ENCODE measurements at places on chromosomes 3 and 15. TPM values are rescaled to one million over a fixed set of nuclear protein-coding genes. Genes with fewer than 3 reads are reported as not detected.
A peak's percentile ranks its signal among the peaks of the same experiment; 100 is the strongest.

DNA sequence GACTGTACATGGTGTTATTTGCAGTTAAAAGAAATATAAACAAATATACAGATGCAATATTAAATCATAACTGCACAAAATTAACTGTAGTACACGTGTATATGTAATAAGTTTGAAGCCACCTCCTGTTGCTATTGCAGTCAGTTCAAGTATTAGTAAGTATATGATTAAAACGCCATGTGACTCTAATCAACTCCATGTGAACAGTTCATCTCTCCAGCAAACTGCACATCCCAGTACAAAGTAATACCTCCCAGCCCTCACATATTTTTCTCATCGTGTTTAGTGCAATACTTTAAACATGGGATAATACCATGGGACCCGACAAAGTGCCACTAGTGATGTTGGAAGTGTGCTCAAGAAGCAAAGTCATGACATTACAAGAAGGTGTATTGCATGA, 34.6 kb downstream of the PDCD10 start:
- no peak for DNase-seq

GRCh38 chr3:5169807-5170206, 17.7 kb upstream of the EDEM1 start:
- no peak for DNase-seq

GPR62 gene
- polyA plus RNA-seq: not detected

ITPKA gene
- polyA plus RNA-seq: 34.4 TPM

SCN11A gene
- polyA plus RNA-seq: not detected

- no peak for DNase-seq
Measured at GRCh38 chr15:85000937-85001336, 19.3 kb downstream of the PDE8A start.

DNA sequence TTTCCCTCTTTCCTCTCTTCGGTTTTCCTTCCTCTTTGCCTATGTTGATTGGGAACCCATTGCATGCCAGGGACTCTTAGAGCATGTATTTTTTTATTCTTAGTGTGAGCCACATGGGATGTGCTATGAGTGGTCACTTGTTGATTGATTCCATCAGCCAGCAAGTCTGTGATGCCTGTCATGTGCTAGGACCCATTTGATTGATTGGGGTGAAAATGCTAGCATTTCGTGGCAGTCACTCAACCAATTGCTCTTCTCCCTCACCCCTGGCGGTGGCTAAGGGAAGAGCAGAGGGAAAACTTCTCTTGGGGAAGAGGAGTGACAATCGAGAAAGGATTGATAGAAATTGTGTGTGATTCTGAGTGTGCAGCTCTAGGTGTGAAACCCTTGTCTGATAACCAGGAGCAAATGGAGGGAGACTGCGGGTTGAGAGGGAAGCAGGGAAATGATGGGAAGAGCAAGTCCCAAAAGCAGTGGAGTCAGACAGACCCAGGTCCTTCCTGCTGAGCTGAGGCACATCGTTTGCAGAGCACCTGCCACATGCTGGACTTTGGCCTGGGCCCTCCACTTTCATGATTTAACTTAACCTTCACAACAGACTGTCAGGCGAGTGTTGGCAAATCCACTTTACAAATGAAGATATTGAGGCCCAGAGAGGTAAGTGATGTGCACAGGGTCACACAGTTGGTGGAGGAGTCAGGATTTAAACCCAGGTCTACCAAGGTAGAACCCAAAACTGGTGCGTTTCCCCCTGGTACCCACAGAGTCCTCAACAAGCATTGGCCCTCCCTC, 40.0 kb downstream of the SLC6A11 start:
- DNase-seq: peak; percentile 18

DNA sequence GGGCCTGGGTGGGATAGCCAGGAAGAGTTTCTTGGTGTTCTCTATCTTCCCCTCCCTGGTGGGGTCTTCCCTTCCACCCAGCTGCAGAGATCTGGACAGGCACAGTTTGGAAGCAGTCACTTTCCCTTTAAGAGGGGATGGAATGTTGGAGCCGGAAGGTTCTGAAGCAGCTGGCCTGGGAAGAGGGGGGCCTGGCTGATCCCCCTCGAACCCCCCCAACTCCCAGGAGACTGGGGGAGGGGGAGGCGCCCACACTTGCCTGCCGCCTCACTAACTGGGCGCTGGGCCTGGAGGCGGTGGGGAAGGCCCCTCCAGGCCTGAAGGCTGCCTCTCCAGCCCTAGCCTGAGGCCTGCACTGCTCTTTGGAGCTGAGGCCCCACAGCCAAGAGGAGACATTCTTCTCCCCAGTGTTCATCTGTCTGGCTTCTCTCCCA, 1.4 kb downstream of the DVL3 start:
- DNase-seq: peak; percentile 30

UPK1B gene
- 0.64 TPM for polyA plus RNA-seq

GRCh38 chr3:170542704-170543103, 43.2 kb downstream of the SLC7A14 start:
- DNase-seq: no peak

GRCh38 chr15:64050281-64051092, 4.2 kb upstream of the DAPK2 start:
- DNase-seq: no peak

DNA sequence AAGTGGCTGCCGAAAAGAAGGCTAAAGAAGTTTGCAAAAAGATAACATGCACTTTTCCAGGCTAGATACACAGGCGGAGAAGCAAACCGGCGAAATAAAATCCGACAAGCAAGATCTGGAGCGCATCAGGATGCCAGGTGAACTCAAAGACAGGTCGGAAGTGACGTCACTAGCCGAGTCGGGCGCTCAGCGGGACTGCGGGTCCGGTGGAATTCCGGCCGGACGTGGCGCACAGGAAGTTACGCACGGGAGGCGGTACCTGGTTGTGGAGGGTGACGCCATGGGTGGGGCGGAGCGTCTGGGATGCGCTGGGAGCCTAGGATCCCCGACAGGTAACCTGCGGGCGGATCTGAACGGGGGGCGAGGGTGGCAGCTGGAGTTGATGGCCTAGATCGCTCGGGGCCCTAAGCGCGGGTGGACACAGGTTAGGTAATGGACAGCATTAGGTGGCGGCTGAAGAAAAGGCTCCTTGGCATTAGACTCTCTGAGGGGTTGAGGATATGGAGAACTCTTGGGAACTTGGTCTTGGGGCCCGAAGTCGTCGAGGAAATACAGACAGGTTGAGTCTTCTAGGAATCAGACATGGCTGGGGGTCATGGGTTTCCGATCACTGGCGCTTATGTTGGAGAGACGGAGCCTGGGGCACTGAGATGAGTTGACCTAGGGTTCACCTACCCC, 29.0 kb upstream of the EHHADH start:
- no peak for DNase-seq

GRCh38 chr3:171788546-171789351, 21.5 kb downstream of the PLD1 start:
- DNase-seq: no peak

DNA sequence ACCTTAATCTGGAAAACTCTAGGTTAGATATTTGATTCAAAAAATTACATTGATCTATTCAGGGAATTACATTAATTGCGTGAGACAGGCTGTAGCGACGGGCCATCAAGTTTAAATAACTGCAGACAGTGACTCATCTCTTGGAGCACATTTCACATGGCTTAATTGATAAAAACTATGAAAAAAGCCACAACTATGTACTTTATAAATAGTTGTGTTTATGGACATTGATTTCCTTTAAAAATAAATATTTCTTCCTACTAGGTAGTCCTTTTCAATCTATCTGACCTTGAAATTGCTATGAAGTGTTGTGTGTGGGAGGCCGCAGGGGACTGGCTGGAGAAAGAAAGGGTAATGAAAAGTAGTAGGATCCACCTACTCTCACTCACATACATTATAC, 157.8 kb downstream of the IL1RAP start:
- DNase-seq: no peak

DNA sequence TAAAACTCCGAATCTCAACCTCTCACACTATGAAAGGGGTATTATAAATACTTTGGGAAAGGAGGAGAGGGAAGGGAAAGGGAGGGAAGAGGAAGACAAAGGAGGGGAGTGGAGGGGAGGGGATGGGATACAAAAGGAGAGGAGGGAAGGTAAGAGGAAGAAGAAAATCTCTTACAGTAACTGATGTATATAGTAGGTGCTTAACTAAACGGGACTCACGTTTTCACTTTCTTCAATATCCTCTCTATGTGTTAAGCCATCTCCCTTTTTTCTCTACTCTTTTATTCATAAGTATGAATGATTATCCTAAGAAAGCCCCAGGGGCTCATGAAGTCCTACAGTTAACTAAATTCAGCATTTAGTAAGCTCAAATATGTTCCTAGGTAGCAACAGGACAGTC, 729.6 kb upstream of the NR2F2 start:
- DNase-seq: no peak

DNA sequence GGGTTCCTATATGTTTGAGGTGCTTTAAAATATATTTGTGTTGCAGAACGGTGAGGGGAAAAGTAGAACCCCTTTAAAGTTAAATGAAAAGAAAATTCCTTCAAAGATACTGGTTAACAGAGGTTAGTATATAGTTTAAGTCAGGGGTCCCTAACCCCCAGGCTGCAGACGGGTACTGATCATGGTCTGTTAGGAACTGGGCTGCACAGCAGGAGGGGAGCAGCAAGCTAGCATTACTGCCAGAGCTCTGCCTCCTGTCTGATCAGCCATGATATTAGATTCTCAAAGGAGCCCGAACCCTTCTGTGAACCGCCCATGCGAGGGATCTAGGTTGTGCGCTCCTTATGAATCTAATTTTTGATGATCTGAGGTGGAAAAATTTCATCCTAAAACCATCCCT, 37.5 kb upstream of the RFX7 start:
- DNase-seq: no peak

NR2E3 gene
- not detected for polyA plus RNA-seq

MUC20 gene
- polyA plus RNA-seq: 0.23 TPM

- DNase-seq: no peak
Measured at GRCh38 chr3:16448639-16449070, 64.8 kb downstream of the RFTN1 start.

GRCh38 chr3:31567036-31567435, 34.3 kb downstream of the STT3B start:
- peak; percentile 64 for DNase-seq

ATP13A5 gene
- not detected for polyA plus RNA-seq

ATOSA gene
- 3.0 TPM for polyA plus RNA-seq

GRM7 gene
- polyA plus RNA-seq: not detected

GRCh38 chr3:16350597-16351318, 85.7 kb downstream of the OXNAD1 start:
- DNase-seq: no peak

DNA sequence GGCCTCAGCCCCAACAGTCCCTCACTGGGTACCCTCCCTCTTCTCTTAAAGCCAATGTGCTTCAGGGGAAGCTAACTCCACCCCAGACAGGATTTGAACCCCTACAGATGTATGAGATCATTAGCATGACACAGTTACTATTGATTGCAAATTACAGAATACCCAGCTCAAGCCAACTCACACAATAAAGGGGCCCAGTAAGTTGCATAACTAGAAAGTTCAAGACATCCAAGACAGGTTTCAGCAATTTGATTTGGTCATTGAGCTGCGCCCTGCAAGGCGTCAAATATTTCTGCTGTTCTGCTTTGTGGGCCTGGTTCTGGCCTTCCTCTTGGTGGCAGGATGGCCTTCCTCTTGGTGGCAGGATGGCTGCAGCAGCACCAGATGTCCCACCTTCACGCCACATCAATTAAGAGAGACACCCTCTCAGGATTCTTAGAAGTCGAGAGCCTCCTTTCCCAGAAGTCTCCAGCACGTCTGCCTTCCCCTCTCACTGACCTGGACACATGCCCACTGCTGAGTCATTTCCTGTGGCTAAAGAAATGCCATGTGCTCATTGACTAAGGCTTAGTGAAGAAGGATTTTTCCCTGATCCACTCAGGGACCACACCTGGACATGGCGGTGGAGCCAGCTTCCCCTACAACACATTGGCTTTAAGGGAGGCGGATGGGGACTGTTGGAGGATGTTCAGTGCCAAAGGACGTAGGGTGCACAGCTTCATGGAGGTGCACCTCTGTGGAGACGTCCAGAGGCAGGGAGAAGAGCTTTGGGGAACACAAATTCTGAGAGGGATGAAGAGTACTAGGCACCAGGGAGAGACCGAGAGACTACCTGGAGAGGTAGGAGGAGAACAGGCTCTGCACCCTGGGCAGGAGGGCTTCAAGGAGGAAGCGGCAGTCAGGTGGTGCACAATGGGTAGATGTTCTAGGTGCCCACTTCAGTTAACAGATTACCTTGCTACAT, 49.1 kb downstream of the DNASE1L3 start:
- DNase-seq: peak; percentile 94

SAMD7 gene
- not detected for polyA plus RNA-seq

Measured in K562 (cell line).